ENCODE measurements at places on chromosomes 13 and 19.

- DNase-seq: no peak
These were observed 284.2 kb downstream of the POU4F1 start for GRCh38 chr13:78319101-78319627.

DNA sequence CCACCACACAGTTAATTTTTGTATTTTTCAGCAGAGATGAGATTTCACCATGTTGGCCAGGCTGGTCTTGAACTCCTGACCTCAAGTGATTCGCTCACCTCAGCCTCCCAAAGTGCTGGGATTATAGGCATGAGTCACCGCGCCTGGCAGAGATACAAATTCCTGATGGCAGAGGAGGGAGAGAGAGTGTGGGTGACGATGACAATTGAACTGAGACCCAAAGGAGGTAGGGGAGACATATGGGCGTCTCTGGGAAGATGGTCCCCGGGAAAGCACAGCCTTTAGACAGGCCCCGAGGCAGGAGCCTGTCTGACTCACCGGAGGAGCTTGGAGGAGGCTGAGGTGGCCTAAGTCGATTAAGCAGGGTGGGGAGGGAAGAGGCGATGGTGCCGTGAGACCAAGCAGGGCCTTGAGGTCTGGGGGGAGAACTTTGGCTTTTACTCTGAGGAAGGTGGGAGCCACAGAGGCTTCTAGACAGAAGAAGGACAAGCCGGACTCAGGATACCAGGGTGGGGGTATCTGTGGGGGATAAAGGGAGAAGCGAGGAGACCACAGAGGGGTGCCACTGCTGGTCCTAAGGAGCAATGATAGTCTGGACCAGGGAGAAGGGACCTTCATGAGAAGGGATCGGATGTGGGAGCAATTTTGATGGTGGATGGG is 38.2 kb downstream of the ARRDC2 start:
- DNase-seq: no peak

DNA sequence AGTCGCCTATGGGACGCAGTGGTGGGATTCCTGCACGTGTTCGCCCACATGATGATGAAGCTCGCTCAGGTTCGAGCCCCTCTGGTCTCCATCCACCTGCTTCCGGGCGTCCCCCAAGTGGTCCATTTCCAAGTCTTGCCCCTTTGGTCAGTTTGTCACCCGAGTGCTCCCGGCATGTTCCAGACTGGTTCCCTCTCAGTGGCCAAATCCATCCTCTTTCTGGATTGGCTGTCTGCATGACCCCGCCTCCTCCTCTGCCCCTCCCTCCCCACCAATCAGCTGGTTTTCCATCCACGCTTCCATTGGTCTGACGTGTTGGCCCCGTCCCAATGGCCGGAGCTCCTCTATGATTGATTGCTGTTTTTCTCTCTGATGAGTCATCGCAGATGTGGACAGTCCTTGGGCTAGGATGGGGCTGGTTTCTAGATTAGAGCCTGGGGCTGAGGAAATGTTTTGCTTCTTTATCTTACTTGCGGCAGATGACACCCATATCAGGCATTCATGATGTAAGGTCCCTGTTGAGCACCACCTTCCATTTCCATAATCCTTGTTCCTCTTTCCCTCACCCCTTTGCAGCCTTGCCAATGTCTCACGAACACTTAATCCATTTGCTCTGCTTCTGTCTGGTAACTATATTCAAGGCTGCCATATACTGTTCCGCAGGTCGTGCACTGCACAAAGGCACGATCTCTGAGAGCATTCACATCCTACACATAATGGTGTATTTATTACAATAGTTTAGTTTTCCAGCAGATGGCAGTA is 73.8 kb downstream of the MAP4K1 start:
- peak; percentile 95 for DNase-seq

DNA sequence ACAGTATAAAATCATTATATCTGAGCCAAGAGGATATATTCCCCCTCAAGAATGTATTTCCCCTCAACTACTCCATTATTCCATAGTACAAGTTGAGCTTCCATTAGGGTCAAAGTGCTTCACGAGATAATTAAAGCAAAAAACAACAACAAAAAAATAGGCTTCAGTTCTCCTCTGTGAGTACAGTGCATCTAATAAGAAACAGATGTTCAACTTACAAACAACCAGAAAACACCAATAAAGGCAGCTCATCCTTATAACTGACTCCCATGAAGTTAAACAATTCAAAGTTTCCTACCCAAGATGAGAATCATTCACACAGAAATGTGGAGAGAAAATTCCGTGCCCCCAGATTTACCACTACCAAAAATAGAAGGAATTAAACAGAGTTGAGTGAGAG is 854.4 kb downstream of the PCDH9 start:
- no peak for DNase-seq

DNA sequence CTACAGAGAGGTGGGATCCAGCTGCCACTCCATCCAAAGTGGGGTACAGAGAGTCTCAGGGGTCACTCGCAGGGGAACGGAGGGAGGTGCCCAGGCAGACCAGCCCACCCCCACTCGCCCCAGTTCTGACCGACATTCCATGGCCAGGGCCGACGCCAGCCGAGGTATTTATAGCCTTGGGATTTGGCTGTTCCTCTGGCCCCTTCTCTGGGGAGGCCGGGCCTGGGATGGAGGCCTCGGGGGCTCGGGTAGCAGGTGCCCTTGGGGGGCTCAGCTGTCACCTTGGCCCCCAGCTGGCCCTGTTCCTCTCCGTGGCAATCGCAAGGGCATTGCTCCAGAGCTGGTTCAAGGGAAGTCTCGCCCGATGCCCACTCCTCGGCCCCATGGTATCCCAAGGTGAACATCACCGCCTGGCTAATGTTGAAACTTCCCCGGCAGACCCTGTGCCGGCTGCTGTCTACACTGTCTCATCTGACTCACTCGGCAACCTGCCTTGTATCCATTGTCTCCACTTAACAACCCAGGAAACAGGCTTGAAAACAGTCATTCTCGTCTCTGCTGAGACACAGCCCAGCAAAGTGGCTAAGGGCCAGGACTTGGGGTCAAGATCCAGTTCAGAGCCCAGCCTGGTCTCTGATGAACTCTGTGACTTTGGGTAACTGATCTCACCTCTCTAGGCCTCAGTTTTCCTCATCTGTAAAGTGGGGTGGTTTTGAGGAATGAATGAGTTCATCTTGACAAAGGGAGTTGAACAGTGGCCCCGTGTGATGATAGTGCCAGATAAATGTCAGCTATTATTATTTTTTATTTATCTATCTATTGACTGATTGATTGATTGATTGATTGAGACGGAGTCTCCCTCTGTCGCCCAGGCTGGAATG is 9.7 kb downstream of the PRKACA start:
- DNase-seq: no peak

GRCh38 chr13:66655847-66656454 is 574.2 kb downstream of the PCDH9 start:
- no peak for DNase-seq

- no peak for DNase-seq
These were observed 9.1 kb downstream of the KL start for GRCh38 chr13:33025220-33025744.

DNA sequence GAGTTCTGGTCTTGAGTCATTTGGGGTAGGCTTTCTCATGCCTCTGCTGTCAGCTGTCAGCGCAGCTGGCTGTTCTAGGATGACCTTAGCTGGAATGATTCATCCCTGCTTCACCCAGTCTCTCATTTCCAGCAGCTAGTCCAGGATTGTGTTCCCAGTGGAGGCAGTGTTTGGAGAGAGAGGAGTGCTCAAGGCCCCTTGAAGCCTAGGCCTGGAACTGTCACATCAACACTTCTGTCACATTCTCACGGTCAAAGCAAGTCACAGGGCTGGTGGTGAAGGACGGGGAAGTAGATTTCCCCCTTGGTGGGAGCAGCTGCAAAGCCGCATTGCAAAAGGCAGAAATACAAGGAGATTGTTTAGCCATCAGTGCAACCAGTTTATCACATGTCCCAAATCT is 15.2 kb downstream of the TPT1 start:
- no peak for DNase-seq

GRCh38 chr19:54694648-54695047 is 29.6 kb upstream of the KIR3DL3 start:
- no peak for DNase-seq

DNA sequence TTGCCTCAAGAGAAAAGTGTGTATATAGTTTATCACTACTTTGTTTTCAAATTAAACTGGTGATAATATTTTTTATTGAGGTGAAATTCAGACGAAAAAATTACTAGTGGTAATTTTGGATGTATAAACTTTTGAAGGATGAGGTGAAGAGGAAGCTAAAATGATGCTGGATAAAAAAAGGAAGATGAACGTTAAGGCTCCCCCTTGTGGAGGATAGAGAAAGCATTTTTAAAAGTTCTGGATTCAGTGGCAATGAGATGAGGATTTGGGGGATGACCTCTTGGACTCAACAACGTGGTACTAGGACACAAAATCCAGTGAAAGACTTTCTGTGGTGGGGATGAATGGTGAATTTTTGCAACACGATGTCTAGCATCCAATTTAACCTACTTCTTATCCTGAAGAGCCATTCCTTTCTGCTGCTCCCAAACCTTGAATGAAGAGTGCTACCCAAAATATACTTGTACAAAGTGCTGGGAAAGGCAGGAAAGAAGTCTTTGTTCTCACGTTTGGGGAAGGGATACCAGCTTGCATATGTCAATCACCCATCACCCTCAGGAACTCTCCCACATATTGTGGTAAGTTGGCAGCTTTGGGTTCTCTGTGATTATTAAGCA is 7.3 kb upstream of the SIGLEC5 start:
- no peak for DNase-seq

DNA sequence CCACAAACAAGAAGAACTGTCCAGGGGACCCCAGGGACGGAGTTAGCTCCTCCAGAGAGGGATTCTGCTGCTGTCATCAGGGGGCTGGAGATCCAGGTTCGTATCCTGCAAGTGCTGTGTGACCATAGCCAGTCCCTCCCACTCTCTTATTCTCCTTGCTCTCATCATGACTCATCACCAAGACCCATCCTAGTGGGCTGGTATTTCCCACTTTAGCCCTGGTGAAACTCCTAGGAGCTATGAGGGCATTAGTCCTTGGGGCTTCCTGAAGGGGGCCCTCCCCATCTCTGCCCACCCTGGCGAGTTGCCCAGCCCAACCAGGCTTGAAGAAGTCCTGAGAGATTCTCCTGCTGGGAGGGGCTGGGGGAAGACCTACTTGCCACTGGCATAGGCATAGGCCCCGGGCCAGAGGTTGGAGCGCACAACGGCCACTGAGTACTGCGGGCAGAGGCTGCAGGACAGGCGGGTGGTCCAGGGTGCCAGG is 7.5 kb upstream of the DMWD start:
- DNase-seq: no peak

Data from Panc1 (cell line).